ENCODE measurements at places on chromosomes 1 and 21. TPM values are rescaled to one million over a fixed set of nuclear protein-coding genes. Genes with fewer than 3 reads are reported as not detected.

SLC5A3 gene
- 24.1 TPM for total RNA-seq

FNDC5 gene
- 1.5 TPM for total RNA-seq

PLEKHA6 gene
- 7.1 TPM for total RNA-seq

LDLRAD2 gene
- total RNA-seq, result 0.38 TPM

HCRTR1 gene
- total RNA-seq, result not detected

KLHDC7A gene
- 1.3 TPM for total RNA-seq

SLC22A15 gene
- 25.7 TPM for total RNA-seq

SFN gene
- total RNA-seq, result 83.8 TPM

TDRD10 gene
- 21.7 TPM for total RNA-seq

CENPF gene
- 1.5 TPM for total RNA-seq

GPR25 gene
- total RNA-seq, result 0.32 TPM

RRP1B gene
- total RNA-seq, result 18.4 TPM

LDLRAD1 gene
- 0.41 TPM for total RNA-seq

SLAMF8 gene
- total RNA-seq, result 34.6 TPM

GJB5 gene
- total RNA-seq, result not detected

FAM72D gene
- 0.43 TPM for total RNA-seq

REN gene
- 0.81 TPM for total RNA-seq

NTRK1 gene
- 1.2 TPM for total RNA-seq

RBM15 gene
- total RNA-seq, result 22.1 TPM
